H9 (cell line): ENCODE measurements at places on chromosomes 2 and 18. TPM values are rescaled to one million over a fixed set of nuclear protein-coding genes. Genes with fewer than 3 reads are reported as not detected.
A peak's percentile ranks its signal among the peaks of the same experiment; 100 is the strongest.

GRCh38 chr2:171822525-171823322 lies 71.3 kb downstream of the SLC25A12 start:
- H3K27ac ChIP-seq: no peak overlapping the region
- no peak for DNase-seq
- no peak overlapping the region for H3K4me3 ChIP-seq

GRCh38 chr2:229521576-229521975 lies 192.8 kb downstream of the DNER start:
- H3K4me1 ChIP-seq: peaks cover 2% of the 10 kb centered on the region; the same call in 1 of the 2 replicates
- DNase-seq: no peak
- no peaks in the 10 kb centered on the region for H3K36me3 ChIP-seq
- H3K4me3 ChIP-seq: no peak overlapping the region

DNA sequence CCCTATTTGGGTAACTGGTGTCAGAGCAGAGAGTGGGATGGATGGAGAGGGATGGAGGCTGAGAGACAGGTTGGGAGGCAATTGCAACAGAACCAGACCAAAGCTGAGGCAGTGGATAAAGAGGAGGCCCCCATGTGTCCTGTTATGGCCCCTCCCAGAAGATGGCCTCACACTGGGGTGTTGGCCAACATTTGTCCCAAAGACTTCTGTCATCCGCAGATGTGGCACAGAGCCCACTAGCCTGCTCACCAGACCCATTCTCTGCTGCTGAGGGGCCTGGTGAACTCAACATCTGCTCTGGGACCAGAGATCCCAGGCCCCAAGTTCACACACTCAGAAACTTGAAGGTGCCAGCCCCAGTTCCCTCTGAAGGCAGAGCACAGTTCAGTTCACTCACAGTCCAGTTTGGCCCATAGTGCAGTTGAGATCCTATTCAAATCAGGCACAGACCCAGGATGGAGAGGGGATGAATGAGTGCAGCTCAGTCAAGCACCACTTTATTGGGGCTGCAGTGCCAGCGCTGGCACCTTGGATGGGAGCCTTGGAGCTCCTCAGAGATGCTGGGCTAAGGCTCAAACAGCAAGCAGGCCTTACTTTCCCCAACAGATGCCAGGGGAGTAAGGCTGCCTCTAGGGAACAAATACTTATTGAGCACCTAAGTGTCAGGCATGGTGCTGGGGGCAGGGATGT lies 189.2 kb downstream of the ZBTB7C start:
- H3K27ac ChIP-seq: no peak overlapping the region
- no peaks in the 10 kb centered on the region for H3K4me1 ChIP-seq
- no peaks in the 10 kb centered on the region for H3K36me3 ChIP-seq
- no peak overlapping the region for H3K4me3 ChIP-seq
- no peaks in the 10 kb centered on the region for H3K27me3 ChIP-seq

GRCh38 chr2:165790466-165790865 lies 3.6 kb downstream of the GALNT3 start:
- H3K27me3 ChIP-seq: no peaks in the 10 kb centered on the region
- H3K4me1 ChIP-seq: peaks cover 9% of the 10 kb centered on the region
- H3K36me3 ChIP-seq: peaks cover 2% of the 10 kb centered on the region; the same call in 2 of the 3 replicates

DNA sequence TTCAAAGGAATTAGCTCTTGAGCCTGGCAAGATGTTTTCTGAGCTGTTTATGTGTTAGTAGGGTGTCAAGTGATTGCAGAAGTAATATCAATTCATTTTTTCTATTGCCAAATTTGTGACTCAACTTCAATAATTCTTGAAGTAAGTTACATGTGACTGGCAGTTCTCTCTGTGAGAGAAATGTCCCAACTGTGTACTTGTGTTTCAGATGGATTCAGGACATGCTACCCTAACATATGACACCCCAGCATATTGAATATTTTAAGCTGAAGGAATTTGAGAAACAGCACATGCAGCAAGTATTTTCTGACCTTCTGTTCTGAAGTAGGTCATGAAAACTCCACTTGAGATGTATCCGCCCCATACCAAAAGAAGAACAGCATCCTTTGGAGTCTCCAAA lies 263.6 kb downstream of the XIRP2 start:
- H3K4me1 ChIP-seq: no peaks in the 10 kb centered on the region
- no peaks in the 10 kb centered on the region for H3K27me3 ChIP-seq
- no peak for DNase-seq

DNA sequence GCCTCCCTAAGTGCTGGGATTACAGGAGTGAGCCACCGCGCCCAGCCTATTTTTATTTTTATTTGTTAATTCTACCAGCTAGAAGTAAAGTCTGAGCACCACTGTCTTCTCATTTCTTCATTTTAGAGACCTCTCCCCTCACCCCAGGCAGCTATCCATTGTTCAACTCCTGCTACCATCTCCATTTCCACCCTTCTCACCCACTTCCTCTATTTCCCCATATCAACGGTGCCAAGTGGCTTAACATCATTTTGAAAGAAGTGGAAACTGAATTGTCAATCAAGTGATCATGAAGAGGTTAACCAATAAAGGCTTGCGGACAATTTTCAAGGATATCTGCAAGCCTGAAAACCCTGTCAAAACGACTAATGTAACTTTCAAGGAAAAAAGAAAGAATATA lies 323.1 kb downstream of the NBAS start:
- H3K27ac ChIP-seq: no peak overlapping the region
- H3K27me3 ChIP-seq: no peaks in the 10 kb centered on the region
- DNase-seq: no peak
- H3K36me3 ChIP-seq: 0 out of 2 replicates have a peak, but pooled peaks cover 4% of the 10 kb centered on the region

GRCh38 chr2:177989029-177989885 lies 83.3 kb downstream of the PDE11A start:
- no peaks in the 10 kb centered on the region for H3K27me3 ChIP-seq
- H3K4me1 ChIP-seq: no peaks in the 10 kb centered on the region
- no peak overlapping the region for H3K27ac ChIP-seq
- no peak overlapping the region for H3K4me3 ChIP-seq
- no peak for DNase-seq
- H3K36me3 ChIP-seq: no peaks in the 10 kb centered on the region

- no peak overlapping the region for H3K27ac ChIP-seq
- H3K27me3 ChIP-seq: no peaks in the 10 kb centered on the region
- no peak overlapping the region for H3K4me3 ChIP-seq
- no peak for DNase-seq
- no peaks in the 10 kb centered on the region for H3K4me1 ChIP-seq
These were observed 37.6 kb downstream of the LMAN2L start for GRCh38 chr2:96702098-96702785.

DNA sequence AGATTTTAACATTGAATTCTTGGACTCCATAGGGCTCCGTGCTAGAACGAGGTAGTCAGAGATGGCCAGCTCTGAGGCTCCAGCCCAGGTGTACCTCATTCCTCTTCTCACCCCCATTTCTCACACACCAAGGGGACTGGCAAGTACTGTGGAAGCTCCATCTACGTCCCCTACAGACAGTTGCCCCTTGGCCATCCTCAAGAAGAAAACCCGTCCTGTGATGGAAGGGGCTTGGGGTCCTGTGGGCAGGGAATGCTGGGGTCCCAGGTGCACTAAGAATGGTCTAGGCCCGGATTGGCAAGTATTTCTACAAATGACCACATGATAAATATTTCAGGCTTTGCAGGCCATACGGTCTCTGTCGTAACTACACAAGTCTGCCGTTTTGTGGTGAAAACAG lies 110.3 kb downstream of the PDCL3 start:
- H3K36me3 ChIP-seq: no peaks in the 10 kb centered on the region
- H3K27ac ChIP-seq: no peak overlapping the region
- no peak overlapping the region for H3K4me3 ChIP-seq
- H3K4me1 ChIP-seq: no peaks in the 10 kb centered on the region

GRCh38 chr2:44679584-44679983 lies 261.9 kb upstream of the SIX3 start:
- H3K4me1 ChIP-seq: peaks cover 2% of the 10 kb centered on the region; the same call in 1 of the 2 replicates
- H3K27ac ChIP-seq: no peak overlapping the region
- H3K27me3 ChIP-seq: no peaks in the 10 kb centered on the region
- peaks cover 3% of the 10 kb centered on the region; the same call in 1 of the 2 replicates for H3K36me3 ChIP-seq
- H3K4me3 ChIP-seq: no peak overlapping the region
- no peak for DNase-seq

DNA sequence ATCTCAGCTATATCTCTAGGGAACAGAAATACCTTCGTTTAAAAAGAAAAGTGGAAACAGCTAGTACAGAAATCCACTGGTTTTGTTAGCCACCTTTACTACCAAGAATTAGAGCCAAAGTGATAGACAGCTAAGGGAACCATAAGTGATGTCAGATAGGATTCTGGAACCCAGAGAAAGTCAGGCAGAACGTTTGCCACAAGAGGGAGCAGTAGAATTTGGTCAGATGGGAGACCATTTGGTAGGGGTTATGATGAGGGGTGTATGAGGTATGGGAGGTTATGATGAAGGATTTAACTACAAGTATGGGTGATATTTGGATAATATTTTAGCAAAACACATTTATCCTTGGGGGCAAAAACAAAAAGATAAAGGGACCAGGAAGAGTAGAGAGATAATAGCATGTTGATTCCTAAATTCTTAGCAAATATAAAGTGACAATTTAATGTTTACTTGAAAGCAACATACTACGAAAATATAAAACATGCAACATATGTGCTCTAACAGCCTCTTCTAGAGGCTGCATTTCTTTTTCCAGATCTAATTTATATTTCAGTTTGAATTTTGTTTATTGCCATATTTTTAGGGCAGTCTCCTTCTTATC lies 3.3 kb downstream of the SLC8A1 start:
- no peaks in the 10 kb centered on the region for H3K36me3 ChIP-seq
- no peak overlapping the region for H3K4me3 ChIP-seq
- H3K27ac ChIP-seq: no peak overlapping the region
- peaks cover 4% of the 10 kb centered on the region for H3K4me1 ChIP-seq

DNA sequence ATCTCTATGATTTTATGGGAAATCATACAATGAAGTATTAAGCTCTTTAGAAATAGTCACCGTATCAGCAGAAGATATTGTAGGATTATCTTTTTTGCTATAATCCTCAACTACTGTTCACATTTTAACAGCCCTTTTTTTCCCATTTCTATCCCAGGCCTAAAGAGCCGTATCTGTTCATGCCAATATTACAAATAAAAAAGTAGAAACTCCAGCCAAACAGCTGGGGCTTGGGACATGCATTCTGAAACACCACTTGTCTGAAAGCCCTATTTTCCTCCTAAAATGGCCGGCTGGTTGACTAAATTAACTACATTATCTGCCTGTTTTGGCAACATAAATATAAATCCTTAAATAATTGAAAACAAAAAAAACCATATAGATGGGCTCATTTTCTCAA lies 477.8 kb downstream of the CDH2 start:
- DNase-seq: no peak
- H3K4me3 ChIP-seq: no peak overlapping the region
- no peaks in the 10 kb centered on the region; the same call in 1 of the 2 replicates for H3K4me1 ChIP-seq
- no peak overlapping the region for H3K27ac ChIP-seq
- no peaks in the 10 kb centered on the region for H3K27me3 ChIP-seq

DNA sequence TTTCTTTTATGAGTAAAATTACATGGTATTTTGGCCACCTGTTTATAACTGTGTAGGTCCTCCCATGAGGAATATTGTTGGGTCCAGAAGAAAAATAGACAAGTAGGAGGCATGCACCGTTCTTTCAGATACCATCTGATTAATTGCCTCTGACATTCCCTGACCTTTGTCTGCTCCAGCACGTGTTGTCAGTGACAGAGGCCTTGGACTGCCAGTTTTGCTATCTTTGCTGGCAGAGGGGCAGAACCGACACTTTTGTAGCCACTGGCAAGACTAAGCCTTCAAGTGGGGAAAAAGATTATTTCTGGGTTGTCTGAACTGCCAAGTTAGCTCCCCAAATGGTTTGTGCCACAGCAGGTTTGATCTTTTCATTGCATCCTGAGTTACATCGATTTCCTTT lies 276.9 kb downstream of the CAMKMT start:
- peaks cover 4% of the 10 kb centered on the region; the same call in 1 of the 2 replicates for H3K4me1 ChIP-seq
- H3K27ac ChIP-seq: peak overlapping the region; percentile 82
- H3K27me3 ChIP-seq: no peaks in the 10 kb centered on the region
- H3K4me3 ChIP-seq: no peak overlapping the region
- no peak for DNase-seq
- H3K36me3 ChIP-seq: no peaks in the 10 kb centered on the region

- no peaks in the 10 kb centered on the region for H3K27me3 ChIP-seq
- no peaks in the 10 kb centered on the region for H3K36me3 ChIP-seq
These were observed 106.8 kb downstream of the ASAP2 start for GRCh38 chr2:9313443-9313842.

- no peak for DNase-seq
- H3K4me3 ChIP-seq: no peak overlapping the region
- H3K36me3 ChIP-seq: no peaks in the 10 kb centered on the region
- peaks cover 2% of the 10 kb centered on the region; the same call in 1 of the 2 replicates for H3K4me1 ChIP-seq
These were observed 146.9 kb upstream of the MAP3K20 start for GRCh38 chr2:172928756-172929155.

DNA sequence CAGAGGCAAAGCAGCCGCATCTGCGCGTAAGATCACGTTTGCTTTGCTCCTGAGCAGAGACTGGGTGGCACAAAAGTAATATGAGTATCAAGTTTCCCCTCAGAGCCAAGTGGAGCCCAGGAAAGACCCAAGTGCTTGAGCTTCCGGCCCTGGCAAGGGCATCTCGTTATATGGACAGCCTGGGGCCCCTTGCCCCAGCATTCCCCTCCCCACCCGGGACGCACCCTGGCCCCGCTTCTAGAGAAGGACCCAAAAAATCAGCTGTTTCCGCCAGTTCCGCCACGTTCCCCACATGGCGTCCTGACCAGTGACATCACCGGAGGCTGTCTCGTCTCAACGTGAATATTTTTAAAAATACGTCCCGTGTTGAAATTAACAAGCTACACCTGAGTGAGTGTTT lies 135.1 kb downstream of the NFATC1 start:
- H3K27ac ChIP-seq: no peak overlapping the region
- H3K4me3 ChIP-seq: no peak overlapping the region
- DNase-seq: no peak
- H3K27me3 ChIP-seq: no peaks in the 10 kb centered on the region
- H3K4me1 ChIP-seq: no peaks in the 10 kb centered on the region
- no peaks in the 10 kb centered on the region for H3K36me3 ChIP-seq

SPIRE1 gene
- 13.6 and 16.6 TPM in 2 replicates for total RNA-seq

LRATD1 gene
- total RNA-seq: 0.31 and 0.39 TPM in 2 replicates

REG1B gene
- not detected in 2 replicates for total RNA-seq

UGT1A4 gene
- total RNA-seq: not detected in 2 replicates

CCDC141 gene
- total RNA-seq: 0.83 and 1.0 TPM in 2 replicates

MPP4 gene
- total RNA-seq: not detected in 2 replicates

ESPNL gene
- 0.17 and 0.37 TPM in 2 replicates for total RNA-seq
